ENCODE measurements at places on chromosomes 12 and 14. TPM values are rescaled to one million over a fixed set of nuclear protein-coding genes. Genes with fewer than 3 reads are reported as not detected.

The CLEC9A gene
- 0.82 TPM for total RNA-seq

DNA sequence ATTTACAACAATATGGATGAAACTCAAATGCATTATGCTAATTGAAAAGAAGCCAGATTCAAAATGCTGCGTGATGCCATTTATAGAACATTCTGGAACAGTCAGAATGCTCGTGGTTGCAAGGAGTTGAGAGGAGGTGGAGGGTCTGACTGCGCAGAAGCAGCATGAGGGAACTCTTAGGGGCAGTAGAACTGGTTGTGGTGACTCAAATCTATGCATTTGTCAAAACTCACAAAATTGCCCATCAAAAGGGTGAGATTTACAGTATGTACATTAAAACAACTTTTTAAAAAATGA lies 113.7 kb upstream of the PDZRN4 start:
- DNase-seq, result no peak

The HOXC11 gene
- total RNA-seq, result not detected

GRCh38 chr14:64790478-64790877 lies 86.3 kb downstream of the PLEKHG3 start:
- DNase-seq, result no peak

- DNase-seq, result no peak
Measured at GRCh38 chr12:50775251-50775650, 11.3 kb downstream of the ATF1 start.

- no peak for DNase-seq
Measured at GRCh38 chr12:66028390-66028789, 102.2 kb downstream of the LLPH start.

DNA sequence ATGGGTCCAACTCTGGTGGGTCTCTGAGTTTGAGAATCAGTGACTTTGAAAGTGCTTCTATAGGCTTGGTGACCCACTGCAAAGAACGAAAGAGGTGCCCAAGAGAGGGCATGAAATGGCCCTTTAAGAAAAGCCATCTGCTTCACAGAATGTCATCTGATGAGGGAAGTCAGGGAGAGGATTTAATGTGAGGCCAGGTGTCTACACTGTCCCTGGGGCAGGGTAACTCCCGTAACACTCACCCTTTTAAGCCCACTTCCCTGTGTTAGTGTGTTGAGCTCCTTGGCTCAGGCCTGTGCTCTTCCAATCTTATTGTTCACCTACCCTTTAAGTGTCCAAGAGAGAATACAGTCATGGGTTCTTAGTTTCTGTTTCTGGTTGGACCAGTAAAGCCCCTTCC lies 16.4 kb upstream of the SRSF5 start:
- no peak for DNase-seq

The SCARB1 gene
- total RNA-seq, result 16.2 TPM

The CCDC177 gene
- 0.21 TPM for total RNA-seq

DNA sequence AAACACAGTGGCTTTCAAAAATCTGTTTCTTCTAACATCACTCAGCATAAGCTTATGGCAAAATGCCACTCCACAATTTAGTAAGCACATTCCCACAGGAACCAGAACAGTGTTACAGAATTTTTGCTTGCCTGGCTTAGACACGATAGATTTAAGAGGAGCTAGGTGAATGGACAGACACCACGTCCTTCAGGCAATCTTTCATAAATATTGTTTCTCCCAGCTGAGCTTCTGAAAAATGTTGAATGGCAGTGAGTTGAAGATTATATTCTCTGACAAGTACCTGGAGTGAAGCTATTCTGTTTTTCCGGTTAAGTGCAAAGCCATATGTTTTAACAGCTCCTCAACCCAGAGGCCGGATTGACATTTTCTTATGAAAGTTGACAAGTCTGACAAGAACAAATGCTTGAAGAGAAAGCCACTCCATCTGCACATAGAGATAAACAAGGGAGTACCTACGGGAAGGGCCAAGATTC lies 102.0 kb downstream of the FSCB start:
- DNase-seq, result peak; percentile 32

The RERG gene
- 18.9 TPM for total RNA-seq

The USP44 gene
- total RNA-seq, result 0.31 TPM

The SLC25A47 gene
- not detected for total RNA-seq

DNA sequence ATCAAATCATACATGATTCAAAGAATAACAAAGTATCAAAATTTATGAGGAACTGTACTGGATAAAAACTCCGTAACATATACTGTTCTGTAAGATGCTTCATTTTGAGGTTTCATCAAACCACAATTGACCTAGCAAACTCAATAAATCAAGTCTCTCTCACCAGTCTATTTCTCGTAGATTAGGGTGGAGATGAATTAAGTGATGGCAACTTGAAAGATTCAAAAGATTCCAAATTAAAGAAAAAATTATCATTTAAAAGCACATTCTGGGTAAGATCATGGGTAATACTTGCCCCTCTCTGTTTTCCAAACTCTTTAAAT lies 74.4 kb downstream of the PAPLN start:
- no peak for DNase-seq

The KRT71 gene
- not detected for total RNA-seq

The SDR9C7 gene
- total RNA-seq, result 0.51 TPM

DNA sequence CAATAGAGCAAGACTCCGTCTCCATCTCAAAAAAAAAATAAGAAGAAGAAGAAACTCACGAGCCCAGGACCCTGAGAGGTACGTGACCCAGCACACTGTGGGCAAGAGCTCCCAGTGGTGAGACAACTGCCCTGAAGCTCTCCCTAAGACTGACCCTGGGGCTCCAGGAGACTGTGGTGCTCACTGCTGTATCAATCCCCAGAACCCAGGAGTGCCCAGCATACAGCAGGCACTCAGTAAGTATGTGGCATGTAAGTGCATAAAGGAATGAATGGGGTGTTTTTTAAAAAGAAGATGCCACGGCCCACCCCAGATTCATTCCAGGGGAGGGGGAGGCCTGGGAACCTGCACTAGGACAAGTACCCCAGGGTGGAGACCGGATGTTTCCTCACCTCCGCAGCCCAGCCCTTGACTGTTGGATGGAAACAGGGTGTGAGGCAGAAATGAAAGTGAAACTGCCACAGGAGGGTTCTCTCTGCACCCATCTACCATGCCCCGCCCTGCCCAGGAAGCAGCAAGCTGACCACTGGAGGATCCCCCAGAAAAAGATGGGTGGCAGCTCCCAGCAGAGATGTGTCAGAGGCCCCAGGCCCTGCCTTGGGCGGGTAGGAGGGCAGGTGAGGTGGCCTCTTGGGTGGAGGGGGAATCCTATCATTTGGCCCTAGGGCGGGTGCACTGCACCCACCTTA lies 12.2 kb downstream of the ITPK1 start:
- no peak for DNase-seq
